ENCODE measurements at places on chromosomes 12 and 14. TPM values are rescaled to one million over a fixed set of nuclear protein-coding genes. Genes with fewer than 3 reads are reported as not detected.

The KCNC2 gene
- total RNA-seq = 22.4 TPM

The CEP290 gene
- 37.5 TPM for total RNA-seq

The SIVA1 gene
- 20.4 TPM for total RNA-seq

DNA sequence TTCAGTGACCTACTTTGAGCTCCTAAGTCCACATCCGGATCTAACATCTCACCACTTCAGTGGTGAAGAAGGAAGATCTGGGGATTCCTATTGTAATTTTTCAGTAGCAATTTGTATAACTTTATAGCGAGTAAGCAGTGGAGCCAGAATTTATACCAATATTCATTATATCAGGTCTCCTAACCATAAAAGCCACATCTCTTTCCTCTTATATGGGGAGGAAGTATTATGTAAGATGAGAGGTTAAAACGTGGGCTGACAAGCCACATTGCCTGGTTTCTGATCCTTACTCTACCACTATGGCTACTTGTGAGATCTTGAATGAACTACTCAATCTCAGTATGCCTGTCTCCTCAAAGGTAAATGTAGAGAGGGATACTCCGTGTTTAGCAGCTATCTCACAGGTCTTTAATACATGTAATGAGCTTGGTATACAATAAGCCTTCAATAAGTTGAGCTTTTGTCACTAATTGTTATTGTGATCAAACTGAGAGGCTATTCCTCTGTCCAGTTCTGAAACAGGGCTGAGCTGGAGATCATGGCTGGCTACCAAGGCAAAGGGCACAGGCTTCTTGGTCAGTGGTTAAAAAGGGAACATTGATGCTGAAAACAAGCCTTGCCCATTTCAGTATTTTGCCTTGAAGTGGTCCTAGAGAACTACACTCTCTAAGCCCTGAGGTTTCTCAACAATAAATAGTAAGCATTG lies 3.3 kb upstream of the TMEM117 start:
- DNase-seq = no peak

GRCh38 chr14:56331592-56332216 lies 213.5 kb downstream of the PELI2 start:
- DNase-seq = no peak

All from frontal cortex (tissue), 4 donors.